Hindlimb muscle (tissue), 1 donor: ENCODE measurements at places on chromosomes 7 and 10.
A peak's percentile ranks its signal among the peaks of the same experiment; 100 is the strongest.

- no peak for DNase-seq
Observed at GRCh38 chr7:44084701-44085100, 2.4 kb upstream of the POLM start.

GRCh38 chr10:45373576-45374349 lies at the start of gene ALOX5:
ALOX5 (plus strand) TSS chr10:45374216; CDS start chr10:45374280, 64 bp downstream.
- peak; percentile 29 for DNase-seq

DNA sequence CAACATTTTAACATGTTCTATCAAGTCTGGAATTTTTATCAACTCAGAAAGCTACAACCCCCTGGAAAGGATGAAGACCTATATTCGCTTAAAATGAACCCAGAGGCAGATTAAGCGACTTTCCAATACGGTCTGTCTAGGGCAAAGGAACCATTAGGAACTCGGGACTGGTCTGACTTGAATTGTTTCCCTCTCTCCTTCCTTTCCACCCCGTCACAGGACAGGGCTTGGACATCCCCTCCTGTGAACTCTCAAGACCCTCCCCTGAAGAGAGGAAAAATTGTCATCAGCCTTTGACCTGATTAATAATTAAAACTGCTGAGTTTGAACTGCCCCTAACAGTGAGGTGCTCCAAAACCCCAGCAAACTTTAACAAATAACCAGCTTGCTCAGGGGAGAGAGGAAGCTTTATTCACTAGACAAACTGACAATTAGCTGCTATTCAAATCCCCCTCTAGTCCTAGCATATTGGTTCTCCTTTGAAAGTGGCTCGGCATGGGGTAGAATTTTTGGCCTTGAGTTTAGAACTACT lies 22.6 kb upstream of the SLF2 start:
- no peak for DNase-seq

- DNase-seq, result no peak
Observed at GRCh38 chr7:74575083-74575784, 82.3 kb upstream of the GTF2I start.

GRCh38 chr10:92542458-92542857 lies 31.4 kb downstream of the IDE start:
- no peak for DNase-seq

GRCh38 chr10:132145521-132146185 lies 41.1 kb upstream of the DPYSL4 start:
- DNase-seq, result no peak

- DNase-seq, result no peak
Observed at GRCh38 chr10:113331961-113332360, 220.9 kb upstream of the HABP2 start.

DNA sequence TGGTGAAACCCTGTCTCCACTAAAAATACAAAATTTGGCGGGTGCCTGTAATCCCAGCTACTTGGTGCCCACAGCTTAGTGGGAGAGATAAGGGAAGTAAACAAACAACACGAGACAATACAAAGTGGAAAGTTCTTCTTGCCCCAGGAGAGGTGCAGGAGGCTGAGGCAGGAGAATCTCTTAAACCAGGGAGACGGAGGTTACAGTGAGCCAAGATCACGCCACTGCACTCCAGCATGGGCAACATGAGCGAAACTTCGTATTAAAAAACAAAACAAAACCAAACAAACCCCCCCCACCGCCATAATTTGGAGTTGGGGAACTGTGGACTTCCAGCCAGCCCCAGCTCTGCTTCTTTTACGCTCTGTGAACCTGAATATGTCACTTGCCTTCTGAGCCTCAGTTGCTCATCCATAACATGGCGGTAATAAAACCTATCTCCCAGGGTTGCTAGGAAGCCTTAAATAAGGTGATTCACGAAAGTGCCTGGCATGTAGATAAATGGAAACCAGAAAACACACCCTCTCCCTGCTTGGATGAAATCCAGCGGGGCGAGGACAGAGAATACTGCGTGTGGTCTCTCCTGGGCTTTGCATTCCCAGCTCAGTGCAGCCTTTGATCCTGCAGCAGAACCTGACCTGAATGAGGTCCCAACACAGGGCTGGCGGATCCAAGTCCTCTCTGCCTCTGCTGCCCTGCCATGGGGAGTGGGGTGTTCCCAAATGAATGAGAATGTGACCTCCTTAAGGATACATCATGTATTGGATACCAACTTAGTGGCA lies 10.2 kb downstream of the MLXIPL start:
- DNase-seq, result no peak

- DNase-seq, result no peak
Observed at GRCh38 chr10:31554556-31554955, 235.5 kb downstream of the ZEB1 start.

DNA sequence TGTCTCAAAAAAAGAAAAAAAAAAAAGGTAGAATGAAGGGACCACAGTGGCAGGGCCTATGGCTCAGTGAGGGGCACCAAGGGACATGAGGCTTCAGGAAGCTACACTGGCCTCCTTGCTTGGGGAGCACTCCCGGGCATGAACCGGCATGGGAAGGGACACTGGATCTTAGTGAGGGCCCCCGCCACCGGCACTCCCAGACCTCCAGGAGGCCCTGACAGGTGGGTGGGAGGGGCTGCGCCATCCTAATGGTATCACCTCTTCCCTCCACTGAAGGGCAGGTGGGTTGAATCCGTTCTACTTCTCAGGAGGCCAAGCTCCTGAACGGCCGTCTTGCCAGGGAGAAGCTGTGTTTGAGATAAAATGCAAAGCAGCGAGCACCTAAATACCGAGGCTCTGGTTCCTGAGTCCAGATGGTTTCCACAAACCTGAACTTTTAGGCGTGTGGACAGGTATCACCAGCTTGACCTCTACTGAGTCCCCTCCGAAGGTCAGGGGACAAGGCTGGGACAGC lies 69.8 kb downstream of the C10orf143 start:
- no peak for DNase-seq
